ENCODE measurements at places on chromosomes 13 and 19. TPM values are rescaled to one million over a fixed set of nuclear protein-coding genes. Genes with fewer than 3 reads are reported as not detected.

The GNG8 gene
- not detected for total RNA-seq

The ZNF606 gene
- total RNA-seq, result 2.9 TPM

The CEACAM18 gene
- total RNA-seq, result not detected

The CATSPERD gene
- total RNA-seq, result not detected

Data from A549 treated with dexamethasone at 1 μM for 4 hours (cell line).